ENCODE measurements at places on chromosomes 4 and X.

DNA sequence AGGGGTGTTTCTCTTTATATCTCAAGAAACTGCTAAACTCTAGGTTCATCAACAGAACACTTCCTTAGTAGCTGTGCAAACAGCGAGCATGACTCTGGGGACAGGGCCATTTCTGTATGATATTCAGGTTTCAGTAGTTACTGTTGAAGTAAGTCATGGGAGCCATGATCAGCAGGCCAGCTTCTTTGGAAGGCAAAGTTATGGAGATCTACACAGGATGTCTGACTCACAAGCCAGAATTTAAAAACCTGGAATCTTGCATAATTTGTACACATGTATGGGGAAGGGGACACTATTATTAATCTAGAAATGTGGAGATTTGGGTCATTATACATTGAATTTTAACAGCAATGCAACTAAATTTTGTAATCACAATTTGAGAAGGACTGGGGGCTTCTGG lies 187.8 kb upstream of the NR3C2 start:
- DNase-seq: no peak

DNA sequence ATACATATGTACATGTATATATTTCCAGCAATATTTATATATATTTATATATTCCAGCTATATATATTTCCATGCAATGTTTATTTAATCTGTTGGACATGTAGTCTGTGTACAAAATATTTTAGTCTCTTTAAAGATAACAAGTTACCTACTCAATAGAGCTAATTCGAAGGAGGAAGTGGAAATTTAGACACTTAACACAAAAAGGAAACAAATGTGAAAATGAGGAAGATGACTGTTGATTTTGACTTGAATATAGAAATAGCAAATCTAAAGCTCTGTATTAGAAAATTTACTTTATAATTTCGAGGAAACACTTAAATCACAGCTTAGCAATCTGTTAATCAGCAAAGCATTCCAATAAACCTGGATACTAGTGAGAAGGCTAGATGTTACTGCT lies 1064.4 kb downstream of the PCDH7 start:
- DNase-seq: no peak

DNA sequence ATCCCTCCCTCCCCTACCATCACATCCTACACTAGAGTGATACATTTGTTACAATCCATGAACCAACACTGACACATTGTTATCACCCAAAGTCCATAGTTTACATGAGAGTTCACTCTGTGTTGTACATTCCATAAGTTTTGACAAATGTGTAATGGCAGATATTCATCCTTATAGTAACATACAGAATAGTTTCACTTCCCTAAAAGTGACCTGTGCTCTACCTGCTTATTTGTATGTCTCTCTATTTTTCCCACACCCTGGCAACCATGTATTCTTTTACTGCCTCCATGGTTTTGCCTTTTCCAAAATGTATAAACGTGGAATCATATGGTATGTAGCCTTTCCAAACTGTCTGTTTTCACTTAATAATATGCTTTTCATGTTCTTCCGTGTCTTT lies 42.2 kb upstream of the HPGD start:
- no peak for DNase-seq

GRCh38 chrX:39802354-39802753 lies 295.4 kb downstream of the BCOR start:
- DNase-seq: no peak

DNA sequence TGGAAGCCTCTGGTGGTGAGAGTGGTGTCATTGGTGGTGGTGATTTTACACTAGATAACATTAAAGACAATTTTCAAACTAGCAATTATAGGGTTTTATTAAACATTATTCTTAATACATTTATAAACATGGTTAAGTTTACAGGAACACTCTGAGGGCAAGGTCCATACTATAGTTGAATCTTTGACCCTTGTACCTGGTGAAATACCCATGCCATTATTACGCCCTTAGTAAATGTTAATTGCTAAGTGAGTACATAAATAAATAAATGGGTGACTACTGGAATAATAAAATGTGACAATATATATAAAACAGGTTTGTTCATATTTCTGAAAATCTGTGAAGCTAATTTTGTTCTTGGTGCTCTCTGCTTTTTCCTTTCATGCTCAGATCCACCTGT lies 13.6 kb upstream of the CLNK start:
- no peak for DNase-seq

DNA sequence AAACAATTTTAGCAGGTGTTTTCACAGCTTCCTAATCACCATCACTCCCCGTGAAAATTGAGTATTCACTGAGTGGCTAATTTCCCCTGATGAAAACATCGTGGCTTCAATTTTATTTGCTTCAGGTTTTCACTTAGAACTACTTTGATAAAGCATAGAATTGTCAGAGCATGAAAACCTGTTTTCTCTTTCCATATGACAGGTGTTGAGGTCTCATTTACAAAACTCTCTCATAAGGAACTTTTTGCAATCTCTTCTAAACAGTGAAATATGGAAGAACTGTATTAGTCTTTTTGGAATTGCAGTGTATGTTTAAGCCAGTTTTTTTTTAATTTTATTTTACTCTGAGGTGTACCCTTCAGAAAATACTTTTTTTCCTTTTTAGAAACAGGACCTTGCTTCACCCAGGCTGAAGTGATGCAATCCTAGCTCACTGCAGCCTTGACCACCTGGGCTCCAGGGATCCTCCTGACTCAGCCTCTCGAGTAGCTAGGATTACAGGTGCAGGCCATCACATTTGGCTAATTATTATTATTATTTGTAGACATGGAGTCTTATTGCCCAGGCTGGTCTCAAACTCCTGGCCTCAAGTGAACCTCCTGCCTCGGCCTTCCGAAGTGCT lies 111.2 kb upstream of the RAPGEF2 start:
- no peak for DNase-seq

DNA sequence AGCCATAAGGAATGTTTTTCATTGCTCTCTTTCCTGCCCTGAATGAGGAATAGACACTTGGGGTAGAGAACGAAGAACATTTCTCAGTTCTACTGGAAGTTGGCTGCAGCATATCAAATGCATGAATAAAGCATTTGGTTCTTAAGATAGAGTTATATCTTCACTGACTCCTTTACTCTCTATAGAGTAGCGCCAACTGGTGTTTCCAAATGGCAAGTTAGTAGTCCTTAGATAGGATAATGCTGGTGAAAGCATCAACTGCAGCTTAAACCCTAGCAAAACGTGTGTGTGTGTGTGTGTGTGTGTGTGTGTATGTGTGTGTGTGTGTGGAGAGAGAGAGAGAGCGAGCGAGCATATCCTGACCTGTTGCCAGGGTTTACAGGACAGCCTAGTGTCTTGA lies 62.2 kb upstream of the FRMPD4 start:
- DNase-seq: no peak

- DNase-seq: no peak
These were observed 36.4 kb upstream of the CD99 start for GRCh38 chrX:2654436-2655340.

- no peak for DNase-seq
These were observed 75.0 kb upstream of the FAM9C start for GRCh38 chrX:13119386-13119785.

GRCh38 chrX:7233580-7234406 lies 85.8 kb upstream of the PUDP start:
- DNase-seq: peak; percentile 2

- DNase-seq: no peak
These were observed 3.1 kb downstream of the POLR2B start for GRCh38 chr4:56981795-56982201.

GRCh38 chr4:140220058-140220457 lies 66.1 kb upstream of the MAML3 start:
- no peak for DNase-seq

GRCh38 chr4:159021597-159022385 lies 81.1 kb upstream of the RAPGEF2 start:
- DNase-seq: peak; percentile 80

- no peak for DNase-seq
These were observed 744.8 kb upstream of the HS3ST1 start for GRCh38 chr4:12173496-12173895.

DNA sequence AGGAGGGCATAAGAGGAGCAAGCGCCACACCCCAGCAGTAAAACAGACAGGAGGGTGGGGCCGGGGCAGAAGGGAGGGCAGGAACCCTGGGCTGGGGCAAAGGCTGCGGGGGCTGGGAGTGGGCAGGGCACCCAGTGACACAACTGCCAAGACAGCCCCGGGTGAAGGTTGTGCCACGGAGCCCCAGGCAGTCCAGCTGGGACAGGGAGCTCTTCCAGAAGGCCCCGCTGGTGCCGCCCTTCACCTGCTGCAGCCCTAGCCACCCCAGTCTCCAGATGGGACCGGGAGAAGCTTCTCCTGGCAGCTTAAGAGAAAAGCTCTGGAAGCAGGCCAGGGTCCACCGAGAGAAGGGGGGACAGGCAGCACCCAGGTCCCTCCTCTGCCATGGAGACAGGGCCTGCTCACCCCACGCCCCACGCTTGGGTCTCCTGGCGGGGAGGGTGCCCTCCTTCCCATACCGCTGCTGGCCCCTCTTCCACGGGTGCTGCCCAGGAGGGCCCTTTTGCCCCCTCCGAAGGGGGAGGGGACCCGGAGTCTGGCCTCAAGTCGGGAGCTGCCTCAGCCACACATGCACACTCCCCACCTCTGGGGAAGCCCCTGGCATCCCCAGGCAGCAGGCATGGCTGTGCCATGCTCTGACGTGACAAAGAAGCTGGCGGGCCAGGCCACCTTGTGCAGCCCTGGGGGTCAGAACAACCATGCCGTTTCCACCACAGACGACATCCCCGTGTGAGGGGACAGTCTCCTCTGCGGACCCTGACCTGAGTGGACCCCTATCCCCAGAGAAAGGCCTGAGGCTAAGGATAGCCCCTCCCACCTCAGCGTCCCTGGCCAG lies 1.5 kb downstream of the DGKQ start:
- DNase-seq: no peak

DNA sequence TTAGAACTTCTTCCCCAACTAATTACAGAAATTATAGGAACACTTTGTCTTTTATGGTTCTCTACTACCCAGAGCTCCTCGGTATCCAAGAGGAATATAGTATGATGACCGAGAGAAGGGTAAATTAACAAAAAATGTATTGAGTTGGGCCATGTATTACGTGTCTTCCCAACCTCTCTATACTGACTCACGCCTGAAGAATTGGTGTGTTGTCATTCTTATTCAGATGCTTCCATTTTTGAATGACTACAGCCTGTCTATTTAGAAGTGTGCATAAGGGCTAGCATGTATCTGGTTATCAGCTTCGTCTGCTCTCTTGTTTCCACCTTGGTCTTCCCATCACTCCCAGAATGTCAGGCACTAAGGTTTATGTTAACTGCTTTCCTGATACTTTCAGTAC lies 24.5 kb upstream of the SCD5 start:
- DNase-seq: no peak

- DNase-seq: no peak
These were observed 166.7 kb downstream of the RPA4 start for GRCh38 chrX:97050392-97050791.

GRCh38 chr4:149766135-149766534 lies 49.5 kb downstream of the IQCM start:
- no peak for DNase-seq

GRCh38 chrX:14927401-14927800 lies 54.2 kb downstream of the MOSPD2 start:
- DNase-seq: no peak

- DNase-seq: no peak
These were observed 189.0 kb upstream of the HCCS start for GRCh38 chrX:10922159-10922558.

- DNase-seq: no peak
These were observed 15.6 kb downstream of the RPS3A start for GRCh38 chr4:151114986-151115385.

DNA sequence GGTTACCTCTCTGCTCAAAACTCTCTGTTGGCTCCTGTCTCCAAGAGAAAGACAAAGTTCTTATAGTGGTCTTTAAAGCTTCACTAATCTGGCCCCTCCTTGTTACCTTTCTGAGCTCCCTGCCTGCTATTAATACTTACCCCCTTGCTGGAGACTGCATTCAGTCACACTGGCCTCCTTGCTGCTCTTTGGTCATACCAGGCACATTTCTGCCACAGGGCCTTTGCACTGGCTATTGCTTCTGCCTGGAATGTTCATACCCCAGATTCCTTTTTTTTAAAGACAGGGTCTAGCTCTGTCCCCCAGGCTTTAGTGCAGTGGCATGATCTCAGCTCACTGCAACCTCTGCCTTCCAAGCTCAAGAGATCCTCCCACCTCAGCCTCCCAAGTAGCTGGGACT lies 15.9 kb upstream of the RAB9A start:
- DNase-seq: no peak

DNA sequence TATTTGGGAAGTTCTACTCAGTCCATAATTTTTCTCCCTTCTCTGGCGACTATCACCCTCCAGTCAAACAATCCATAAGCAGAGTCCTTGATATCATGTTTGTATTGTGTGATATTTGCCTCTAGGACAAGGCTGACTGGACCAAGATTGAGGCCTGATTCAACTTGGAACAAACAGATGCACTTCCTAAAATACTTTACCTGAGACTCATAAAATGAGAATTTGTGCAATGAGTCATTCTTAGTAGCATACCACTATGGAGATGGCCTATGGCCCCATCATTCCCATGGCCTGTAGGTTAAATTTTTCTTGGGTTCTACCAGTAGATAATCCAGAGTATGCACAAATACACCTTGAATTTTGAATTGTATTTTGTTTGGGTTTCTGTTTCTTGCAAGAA lies 74.2 kb upstream of the DMD start:
- DNase-seq: no peak

- no peak for DNase-seq
These were observed 164.7 kb downstream of the CHIC2 start for GRCh38 chr4:53899586-53900270.

DNA sequence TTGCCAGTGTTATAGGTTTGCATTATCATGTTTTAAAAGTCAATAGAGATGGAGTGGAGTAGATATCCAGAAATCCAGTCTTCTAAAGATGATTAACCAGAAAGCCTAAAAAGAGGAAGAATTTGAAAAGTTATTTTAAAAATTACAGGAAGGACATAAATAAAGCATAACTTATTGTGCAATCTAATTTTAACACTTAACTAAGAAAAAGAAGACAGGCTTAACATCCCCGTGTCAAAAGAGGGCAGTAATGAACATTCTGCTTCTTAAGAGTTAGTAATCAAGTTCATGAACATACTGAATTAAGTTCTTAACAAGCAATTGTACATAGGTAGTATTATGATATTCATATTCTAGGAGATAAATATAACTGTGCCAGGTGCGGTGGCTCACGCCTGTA lies 39.3 kb downstream of the ELF2 start:
- no peak for DNase-seq

DNA sequence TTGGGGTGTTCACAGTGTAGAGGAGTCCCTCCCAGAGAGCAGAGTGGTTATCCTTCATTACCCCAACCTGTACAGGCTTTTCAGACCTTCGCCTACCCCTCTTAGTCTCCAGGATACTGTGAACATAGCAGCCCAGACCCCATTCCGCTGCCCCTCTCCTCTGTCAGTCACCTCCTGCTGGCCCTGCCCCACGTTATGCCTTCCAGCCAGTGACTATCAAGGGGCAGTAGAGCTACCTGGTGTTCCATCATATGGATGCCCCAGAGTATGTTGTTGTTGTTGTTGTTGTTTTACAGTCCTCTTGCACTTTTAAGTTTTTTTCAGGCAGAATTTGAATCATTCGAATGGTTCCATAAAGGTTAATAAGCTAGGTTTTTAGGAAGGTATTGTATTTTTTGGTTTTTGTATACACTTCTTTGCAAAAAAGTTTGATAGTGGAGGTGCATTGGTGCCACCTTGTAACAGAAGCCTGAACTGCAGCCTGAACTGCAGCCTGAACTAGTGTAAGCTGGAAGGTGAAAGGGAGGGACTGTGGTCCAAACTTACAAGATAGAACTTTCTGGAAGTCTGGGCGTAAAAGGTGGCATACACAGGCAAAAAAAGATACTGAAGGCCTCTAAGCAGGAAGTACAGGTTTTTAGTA lies 101.4 kb upstream of the RAB40AL start:
- DNase-seq: no peak

GRCh38 chr4:81118086-81118485 lies 87.6 kb downstream of the BMP3 start:
- no peak for DNase-seq

Measured in iPS DF 19.7 (cell line).